ENCODE measurements at places on chromosomes 2 and 18. TPM values are rescaled to one million over a fixed set of nuclear protein-coding genes. Genes with fewer than 3 reads are reported as not detected.

- H3K36me3 ChIP-seq: no peaks in the 10 kb centered on the region
- no peak for DNase-seq
- H3K27ac ChIP-seq: no peak overlapping the region
- H3K4me1 ChIP-seq: no peaks in the 10 kb centered on the region
- H3K4me3 ChIP-seq: no peak overlapping the region
Observed at GRCh38 chr2:33238111-33238510, 238.3 kb upstream of the RASGRP3 start.

GRCh38 chr2:228699400-228699799, 517.9 kb upstream of the SPHKAP start:
- no peak overlapping the region for H3K4me3 ChIP-seq
- no peak overlapping the region for H3K27ac ChIP-seq
- DNase-seq: no peak
- no peaks in the 10 kb centered on the region for H3K4me1 ChIP-seq

DNA sequence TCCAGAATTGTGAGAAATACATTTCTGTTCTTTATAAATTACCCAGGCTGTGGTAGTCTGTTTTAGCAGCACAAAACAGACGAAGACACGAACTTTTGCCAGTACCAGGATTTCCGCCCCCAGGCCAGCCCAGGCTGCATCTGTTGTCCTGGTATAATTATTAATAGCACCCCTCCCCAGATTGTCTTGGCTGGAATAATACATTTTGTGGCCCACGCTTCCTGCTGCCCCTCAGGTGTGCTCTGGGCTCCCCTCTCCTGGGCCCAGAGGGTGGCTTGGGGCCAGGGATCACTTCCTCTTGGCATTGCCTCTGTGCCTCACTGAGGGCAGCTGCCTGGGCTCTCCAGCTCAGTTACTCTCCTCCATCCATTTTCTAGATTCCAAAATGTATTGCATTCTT, 102.1 kb upstream of the HS6ST1 start:
- DNase-seq: no peak
- peaks cover 28% of the 10 kb centered on the region for H3K27me3 ChIP-seq
- H3K4me1 ChIP-seq: peaks cover 2% of the 10 kb centered on the region
- no peaks in the 10 kb centered on the region for H3K36me3 ChIP-seq
- H3K27ac ChIP-seq: no peak overlapping the region
- no peak overlapping the region for H3K4me3 ChIP-seq

- no peaks in the 10 kb centered on the region for H3K4me1 ChIP-seq
- no peak for DNase-seq
- H3K4me3 ChIP-seq: no peak overlapping the region
- no peaks in the 10 kb centered on the region for H3K36me3 ChIP-seq
Observed at GRCh38 chr18:74316257-74317170, 875 bp downstream of the C18orf63 start.

DNA sequence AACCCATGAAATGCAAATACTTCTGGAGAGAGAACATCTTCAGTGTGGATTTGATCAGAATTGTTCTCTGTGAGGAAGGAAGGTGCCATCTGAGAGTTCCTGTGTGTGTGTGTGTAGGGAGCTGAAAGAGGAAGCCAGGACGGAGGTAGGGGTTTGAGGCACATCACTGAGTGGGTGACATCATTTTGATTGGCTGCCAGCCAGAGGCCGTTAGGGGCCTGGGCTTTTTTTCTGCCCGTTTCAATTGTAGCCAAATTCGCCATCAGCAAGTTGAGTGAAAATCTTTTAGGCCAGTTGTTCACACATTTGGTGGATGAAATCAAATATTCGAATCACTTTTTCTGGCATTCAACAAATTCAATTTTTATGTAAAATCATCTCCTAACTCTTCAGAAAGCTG, 48.9 kb downstream of the TSN start:
- peaks cover 37% of the 10 kb centered on the region for H3K27me3 ChIP-seq
- no peak for DNase-seq
- H3K4me1 ChIP-seq: no peaks in the 10 kb centered on the region
- peaks cover 2% of the 10 kb centered on the region for H3K36me3 ChIP-seq
- H3K4me3 ChIP-seq: no peak overlapping the region

GRCh38 chr18:55249550-55249949, 290.3 kb upstream of the CCDC68 start:
- H3K36me3 ChIP-seq: peaks cover 2% of the 10 kb centered on the region
- H3K27me3 ChIP-seq: no peaks in the 10 kb centered on the region
- no peak for DNase-seq
- no peak overlapping the region for H3K4me3 ChIP-seq
- no peaks in the 10 kb centered on the region for H3K4me1 ChIP-seq
- peak overlapping the region; percentile 59 for H3K27ac ChIP-seq

DNA sequence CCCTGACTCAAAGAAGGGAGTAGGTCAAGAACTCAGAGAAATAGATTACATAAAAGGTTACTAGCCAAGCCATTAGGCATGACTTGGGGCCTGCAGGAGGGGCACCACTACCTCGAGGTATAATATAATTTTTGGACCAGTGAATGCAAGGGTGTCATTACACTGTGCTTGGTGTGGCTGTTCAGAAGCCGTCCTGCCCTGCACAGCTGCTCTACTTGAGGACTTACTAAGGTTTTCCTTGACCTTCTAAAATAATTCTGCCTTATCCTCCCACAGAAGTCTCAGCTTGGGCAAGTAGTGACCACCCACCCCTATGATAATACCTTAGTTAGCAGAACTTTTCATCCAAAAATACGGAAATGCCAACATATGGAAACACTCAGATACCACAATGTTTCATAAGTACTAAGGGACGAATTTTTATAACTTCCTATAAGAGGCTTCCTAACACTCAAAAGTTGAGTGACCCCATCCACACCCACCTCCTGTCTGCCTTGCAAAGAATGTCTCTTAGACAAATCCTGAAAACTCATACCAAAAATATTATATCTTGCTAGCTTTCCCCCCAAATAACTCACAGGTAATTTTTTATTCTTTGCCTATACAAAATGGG, 17.7 kb upstream of the ATG16L1 start:
- no peaks in the 10 kb centered on the region for H3K27me3 ChIP-seq
- H3K4me3 ChIP-seq: no peak overlapping the region
- peaks cover 31% of the 10 kb centered on the region for H3K4me1 ChIP-seq
- DNase-seq: no peak

ADI1 gene
- total RNA-seq: 33.0 TPM

STAT4 gene
- 128 TPM for total RNA-seq

GRCh38 chr2:156342254-156343095, 10.0 kb upstream of the NR4A2 start:
- peak overlapping the region; percentile 96 for H3K4me3 ChIP-seq
- peaks cover 12% of the 10 kb centered on the region for H3K4me1 ChIP-seq
- peak; percentile 87 for DNase-seq
- no peaks in the 10 kb centered on the region for H3K27me3 ChIP-seq
- H3K27ac ChIP-seq: peak overlapping the region; percentile 95

Data from T-helper 17 cell (primary cell).